ENCODE measurements at places on chromosomes 7 and 10.
A peak's percentile ranks its signal among the peaks of the same experiment; 100 is the strongest.

DNA sequence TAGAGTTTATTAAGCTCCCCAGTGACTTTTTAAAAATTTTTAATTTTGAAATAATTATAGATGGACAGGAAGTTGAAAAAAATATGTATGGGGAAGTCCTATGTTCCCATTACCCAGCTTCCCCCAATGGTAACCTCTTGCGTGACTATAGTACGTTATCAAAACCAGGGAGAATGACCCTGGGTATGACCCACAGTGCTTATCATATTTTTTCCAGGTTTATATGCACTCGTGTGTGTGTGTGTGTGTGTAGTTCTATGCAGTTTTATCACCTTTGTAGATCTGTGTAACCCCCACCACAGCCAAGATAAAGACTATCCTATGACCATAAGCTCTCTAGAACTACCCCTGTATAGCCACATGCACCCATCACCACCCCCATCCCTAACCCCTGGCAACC is 72.8 kb downstream of the TBXAS1 start:
- no peak for DNase-seq

- peak; percentile 78 for DNase-seq
Observed at GRCh38 chr10:24518981-24519597, 204.6 kb downstream of the ARHGAP21 start.

DNA sequence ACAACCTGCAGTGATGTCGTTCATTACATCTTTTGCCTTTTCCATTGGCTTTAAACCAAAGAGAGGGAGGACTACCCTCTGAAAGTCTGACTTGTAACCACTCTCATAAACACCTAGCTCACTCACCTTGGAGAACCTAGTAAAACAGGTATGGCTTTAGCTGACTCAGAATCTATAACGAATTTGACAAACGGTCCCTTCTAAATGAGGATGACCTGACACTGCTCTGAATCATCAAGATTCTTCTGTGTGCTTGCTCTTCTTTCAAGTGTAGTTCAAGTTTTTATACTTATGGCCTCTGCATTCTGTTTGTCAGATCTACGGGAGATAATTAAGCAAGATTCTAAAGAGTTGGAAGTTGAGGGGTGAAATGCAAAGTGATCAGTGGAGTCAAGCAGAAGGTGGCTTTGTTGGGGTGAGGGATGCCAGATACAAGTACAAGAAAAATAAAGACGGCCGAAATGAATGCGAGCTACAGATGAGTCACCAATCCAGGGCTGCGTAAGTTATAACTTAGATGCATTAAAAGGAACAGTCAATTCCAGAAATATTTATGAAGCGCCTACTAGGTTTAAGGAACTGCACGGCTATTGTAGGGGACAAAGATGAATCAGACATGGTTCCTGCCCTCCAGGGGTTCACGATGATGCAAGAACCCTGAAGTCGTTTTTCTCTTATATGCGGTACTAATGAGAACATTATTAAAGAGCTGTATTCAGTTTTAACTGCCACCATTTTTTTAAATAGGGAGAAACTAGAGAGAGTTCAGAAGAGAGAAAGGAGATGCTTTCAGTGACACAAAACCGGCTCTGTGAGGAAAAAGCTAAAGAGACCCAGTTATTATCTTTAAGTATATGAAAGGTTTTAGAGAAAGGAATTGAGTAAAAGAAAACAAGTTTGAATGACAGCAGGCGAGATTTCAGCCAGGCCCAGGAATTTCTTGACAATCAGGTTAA is 6.5 kb downstream of the HIPK2 start:
- DNase-seq: no peak

GRCh38 chr10:33800545-33800944 is 466.1 kb upstream of the NRP1 start:
- DNase-seq: no peak

DNA sequence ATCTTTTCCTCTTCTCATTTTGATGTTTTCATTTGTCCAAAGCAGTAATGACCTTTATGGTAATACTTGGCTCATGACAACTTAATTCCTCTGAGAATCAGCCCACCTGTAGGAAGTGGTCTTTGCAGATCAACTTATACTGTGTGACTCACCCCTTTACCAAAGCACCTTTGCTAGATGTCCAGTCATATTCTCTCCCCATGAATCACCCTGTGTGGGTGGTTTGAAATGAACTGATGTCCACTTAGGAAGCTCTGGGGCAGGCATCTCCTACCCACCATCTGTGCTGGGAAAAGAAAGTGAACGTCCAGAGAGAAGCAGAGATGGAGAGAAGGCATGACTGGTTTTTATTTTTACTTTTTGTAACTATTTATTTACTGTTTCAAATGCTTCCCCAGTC is 410.3 kb downstream of the KIF20B start:
- DNase-seq: no peak

DNA sequence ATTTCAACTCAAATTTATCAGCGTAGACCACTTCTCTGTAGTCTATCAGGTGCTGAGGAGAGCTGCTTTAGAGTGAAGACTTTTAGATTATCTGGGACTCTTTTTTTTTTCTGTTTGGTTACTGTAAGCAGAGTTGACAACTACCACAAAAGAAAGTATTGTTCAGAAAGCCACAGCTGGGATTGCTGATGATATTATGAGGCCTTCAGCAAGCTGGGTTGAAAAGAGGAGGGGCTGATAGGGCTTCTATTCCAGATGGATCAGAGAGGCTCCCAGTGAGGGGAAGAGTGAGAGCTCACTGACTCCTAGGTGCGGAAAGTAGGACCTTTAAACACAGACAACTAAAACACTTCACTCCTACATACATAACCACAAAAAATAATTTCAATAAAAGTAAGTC is 188.5 kb upstream of the FERD3L start:
- no peak for DNase-seq

GRCh38 chr7:156000601-156001396 is 188.5 kb upstream of the SHH start:
- no peak for DNase-seq

DNA sequence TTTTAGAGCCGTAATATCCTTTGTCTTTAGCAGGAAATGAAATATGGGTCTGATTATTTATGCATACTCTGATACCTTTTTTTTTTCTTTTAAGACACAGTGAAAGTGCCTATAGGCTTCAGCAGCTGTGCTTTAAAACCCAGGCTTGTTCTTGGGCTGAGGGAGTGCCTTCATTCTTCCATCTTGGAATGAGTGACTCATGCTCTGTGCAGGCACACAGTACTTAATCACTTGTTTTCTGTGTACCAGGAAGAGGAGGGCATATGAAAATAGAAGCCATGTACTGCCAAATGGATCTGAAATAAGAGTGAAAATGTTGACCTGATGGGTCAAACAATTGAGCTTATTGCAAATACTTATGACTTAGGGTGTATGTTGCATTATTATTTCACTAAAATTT is 12.0 kb downstream of the INPP5F start:
- peak; percentile 80 for DNase-seq

GRCh38 chr7:77537778-77538280 is 734 bp downstream of the PTPN12 start:
- DNase-seq: peak; percentile 74

- DNase-seq: no peak
Observed at GRCh38 chr7:81419731-81420130, 350.1 kb downstream of the HGF start.

- peak; percentile 24 for DNase-seq
Observed at GRCh38 chr7:13851736-13852135, 137.7 kb downstream of the ETV1 start.

- DNase-seq: no peak
Observed at GRCh38 chr10:944034-944831, 12.7 kb upstream of the LARP4B start.

DNA sequence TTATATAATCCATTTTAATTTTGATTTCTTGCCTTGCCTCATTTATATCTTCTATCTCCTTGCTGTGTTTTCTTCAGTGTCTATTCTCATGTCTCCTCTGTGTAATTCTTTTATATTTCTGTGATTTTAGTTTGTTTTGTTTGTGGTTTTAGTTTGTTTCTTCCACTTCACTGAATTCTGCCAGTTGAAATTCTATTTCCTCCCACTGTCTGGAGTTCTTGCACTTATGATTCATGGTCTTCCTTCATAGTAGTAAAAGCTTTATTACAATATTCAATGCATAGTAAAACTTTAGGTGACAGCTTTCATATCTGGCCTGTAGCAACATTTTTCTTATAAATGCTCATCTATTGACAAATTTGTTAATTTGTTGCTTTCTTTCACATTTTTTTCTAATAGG is 113.3 kb downstream of the MAGI2 start:
- DNase-seq: no peak

DNA sequence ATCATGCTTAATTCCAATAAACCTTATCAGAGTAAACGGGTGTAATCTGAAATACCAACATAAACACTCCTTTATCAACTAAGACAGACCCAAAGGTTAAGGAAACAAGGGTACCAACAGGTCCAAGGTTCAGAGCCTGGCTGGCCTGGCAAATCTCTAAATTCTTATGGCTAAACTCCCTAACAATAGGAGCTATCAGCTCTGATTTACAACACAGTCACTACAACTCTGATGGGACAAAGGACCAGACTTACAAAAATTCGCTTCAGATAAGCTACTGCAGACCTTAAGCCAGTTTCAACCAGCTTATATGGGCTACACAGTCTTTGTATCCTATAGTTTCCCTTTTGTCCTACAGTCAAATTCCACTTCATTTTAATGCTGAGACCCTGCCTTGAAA is 381.9 kb downstream of the ZWINT start:
- no peak for DNase-seq

DNA sequence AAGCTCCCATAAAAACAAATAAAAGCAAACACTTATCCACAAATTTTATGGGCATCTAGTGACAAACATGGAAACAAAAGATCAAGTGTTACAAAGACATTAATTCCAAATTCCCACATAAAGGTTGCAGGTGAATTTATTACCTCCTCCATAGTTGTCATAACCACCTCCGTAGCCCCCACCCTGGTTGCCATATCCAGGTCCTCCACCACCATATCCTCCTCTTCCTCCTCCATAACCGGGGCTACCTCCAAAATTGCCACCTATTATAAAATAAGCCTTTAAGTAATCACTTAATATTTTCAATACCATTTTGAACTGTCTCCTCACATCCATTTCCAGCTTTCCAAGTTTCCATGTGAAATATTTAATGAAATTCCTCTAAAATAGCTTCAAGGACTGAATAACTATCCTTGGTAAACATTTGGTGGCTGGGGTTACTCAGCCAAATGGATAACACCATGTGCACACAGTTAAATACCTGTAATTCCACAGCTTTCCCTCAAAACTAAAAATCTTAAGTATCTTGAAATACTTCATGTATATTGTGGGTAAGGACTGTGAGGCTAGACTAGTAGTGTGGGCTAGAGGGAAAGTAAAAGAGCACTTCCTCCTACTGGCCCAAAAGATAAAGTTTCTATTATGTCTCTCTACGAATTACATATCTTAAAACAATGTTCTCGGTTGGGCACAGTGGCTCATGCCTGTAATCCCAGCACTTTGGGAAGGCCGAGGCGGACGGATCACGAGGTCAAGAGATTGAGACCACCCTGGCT is 6.9 kb downstream of the HNRNPA2B1 start:
- no peak for DNase-seq

DNA sequence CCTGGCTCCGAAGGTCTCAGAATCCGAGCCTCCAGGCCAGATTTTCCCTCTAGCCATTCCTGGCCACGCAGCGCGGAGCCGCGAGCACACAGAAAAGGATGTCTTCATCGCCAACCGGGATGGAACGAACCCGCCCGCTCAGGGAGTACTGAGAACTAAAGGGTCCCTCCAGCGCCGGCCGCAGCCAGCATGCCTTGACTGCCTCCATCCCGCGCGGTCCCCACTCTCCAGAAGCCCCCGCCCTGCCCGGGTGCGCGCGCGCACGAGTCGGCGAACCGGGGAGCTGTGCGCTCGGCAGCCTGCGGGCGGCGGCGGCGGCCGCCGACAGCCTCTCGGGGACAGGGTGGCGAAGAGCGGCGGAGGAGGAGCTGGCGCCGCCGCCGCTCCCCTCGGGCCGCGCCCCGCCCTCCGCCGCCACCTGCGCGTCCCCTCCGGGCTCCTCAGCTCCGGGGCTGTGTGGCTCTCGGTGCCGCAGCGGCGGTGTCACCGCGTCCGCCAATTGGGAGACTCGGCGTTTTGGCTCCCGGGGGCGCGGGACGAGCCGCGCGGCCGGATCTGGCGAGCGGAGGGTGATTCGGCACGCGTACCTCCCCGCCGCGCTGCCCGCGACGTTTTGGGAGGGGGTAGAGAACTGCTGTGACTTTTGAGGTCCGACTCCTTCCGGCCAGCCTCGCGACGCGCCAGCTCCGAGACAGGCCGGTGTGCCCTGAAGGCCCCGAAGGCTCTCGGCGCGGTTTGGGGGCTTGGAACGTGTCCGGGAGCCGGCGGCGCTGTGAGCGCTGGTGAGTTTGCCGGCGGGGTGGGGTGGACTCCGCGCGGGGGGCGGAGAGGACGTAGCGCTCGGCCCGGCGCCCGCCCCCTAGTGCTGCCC is 453 bp upstream of the GALNT17 start:
- DNase-seq: peak; percentile 77

All from NCI-H82 (cell line).